ENCODE measurements at places on chromosomes 2 and 18.

DNA sequence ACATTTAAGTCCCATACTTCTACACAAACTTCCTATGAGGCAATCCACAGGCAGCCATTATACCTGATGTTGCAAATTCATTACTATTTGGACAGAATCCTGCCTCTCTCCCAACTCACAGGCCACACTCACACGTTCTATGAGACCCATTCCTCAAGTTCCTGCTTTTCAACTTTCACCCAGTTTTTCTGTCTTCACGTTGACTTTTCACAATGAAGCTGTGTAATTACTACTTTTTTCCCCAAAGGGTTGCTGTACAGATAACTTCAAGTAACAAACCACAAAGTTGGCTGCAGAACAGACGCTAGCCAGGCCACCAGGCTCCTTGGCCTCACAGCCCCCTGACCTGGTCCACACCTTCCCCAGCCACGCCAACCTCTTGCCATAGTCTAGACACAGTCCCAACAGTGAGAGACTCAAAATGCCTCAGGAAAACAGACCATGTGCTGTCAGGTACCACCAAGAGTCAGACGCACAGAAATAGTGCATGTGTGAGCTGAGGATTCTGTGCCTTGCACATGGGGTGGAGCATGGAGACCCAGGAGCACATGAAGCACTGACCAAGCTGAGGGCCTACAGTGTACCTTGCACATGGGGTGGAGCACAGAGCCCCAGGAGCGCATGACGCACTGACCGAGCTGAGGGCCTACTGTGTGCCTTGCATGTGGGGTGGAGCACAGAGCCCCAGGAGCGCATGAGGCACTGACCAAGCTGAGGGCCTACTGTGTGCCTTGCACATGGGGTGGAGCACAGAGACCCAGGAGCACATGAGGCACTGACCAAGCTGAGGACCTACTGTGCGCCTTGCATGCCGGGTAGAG, 61.0 kb downstream of the EIPR1 start:
- DNase-seq = no peak

GRCh38 chr2:112691881-112692281, 28.9 kb upstream of the NT5DC4 start:
- DNase-seq = no peak

- DNase-seq = no peak
Measured at GRCh38 chr2:194445226-194445625, 1211.8 kb upstream of the SLC39A10 start.

GRCh38 chr2:104412384-104412783, 441.5 kb upstream of the POU3F3 start:
- no peak for DNase-seq

GRCh38 chr2:240789051-240789453, 31.0 kb downstream of the KIF1A start:
- DNase-seq = no peak

- peak; percentile 16 for DNase-seq
Measured at GRCh38 chr2:3536682-3537632, 17.6 kb upstream of the ADI1 start.

DNA sequence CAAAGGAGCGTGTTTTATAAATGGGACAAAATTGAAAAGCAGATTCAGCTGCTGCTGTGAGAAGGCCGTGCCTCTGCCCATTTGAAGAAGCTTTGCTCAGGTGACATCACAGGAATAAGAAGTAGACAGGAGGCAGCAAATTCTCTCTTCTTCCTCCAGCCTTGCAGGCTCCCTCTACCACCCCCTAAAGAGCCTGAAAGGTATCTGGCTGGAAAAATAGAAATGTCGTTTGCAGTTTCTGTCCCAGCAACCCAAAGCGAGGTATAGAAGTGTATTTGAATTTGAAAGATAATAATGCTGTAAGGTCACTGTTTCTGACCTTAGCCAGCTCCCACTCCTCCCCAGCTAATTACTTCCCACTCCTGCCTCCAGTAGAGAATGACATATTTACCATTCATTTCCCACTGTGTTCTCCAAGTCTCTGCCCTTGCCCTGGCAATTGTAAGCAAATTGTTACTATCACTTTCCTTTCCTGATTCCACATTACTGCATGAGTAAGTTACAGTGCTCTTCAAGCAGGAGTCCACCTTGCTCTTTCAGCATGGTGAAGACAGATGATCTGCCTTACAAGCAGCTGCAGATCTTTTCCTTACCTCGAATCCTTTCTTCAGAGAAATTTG, 56.8 kb upstream of the RASGRP3 start:
- no peak for DNase-seq

DNA sequence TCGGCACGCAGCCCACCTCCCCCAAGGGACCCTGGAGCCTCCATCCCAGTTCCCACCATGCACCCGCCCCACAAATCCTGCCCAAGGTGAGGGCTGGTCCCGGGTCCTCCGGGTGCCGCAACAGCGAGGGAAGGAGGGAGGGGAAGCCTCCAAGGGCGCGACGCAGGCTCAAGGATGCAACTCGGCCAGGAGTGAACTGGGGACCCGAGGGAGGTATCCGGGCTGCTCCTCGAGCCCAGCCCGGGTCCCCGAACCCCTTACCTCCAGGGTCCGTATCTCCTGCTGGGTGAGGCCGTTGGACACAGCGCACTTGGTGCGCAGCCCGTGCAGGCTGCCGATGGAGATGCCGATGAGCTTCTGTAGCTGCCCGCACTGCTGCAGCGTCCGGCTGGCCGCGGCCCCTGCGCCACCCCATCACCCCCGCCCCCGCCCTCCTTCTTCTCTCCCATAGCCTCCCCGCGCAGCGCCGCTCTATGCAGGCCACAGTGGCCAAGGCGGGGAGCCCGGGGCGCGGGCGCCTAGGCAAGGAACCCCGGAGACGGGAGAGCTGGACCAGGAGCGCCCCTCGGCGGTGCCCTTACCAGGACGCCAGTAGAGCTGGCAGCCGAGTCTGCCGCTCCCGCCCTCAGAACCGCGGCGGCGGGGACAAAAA, 124.1 kb downstream of the ANKRD30BL start:
- no peak for DNase-seq

DNA sequence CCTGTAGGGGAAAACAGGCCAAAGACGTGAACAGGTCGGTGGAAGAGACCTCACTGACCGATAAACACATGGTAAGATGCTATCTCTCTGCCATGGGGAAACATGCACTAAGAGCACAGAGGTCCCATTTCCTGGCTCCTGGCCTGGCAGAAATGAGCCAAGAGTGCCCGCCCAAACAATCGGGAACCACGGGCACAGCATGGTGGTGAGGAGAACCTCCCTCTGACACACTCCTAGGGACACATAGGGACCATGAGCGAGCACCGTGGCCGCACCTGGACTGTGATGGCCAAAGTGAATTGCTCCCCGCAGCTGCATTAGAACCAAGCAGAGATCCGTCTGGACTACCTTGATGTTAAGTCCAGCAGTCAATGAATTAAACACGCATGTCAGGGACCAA, 11.1 kb downstream of the HS6ST1 start:
- peak; percentile 1 for DNase-seq

DNA sequence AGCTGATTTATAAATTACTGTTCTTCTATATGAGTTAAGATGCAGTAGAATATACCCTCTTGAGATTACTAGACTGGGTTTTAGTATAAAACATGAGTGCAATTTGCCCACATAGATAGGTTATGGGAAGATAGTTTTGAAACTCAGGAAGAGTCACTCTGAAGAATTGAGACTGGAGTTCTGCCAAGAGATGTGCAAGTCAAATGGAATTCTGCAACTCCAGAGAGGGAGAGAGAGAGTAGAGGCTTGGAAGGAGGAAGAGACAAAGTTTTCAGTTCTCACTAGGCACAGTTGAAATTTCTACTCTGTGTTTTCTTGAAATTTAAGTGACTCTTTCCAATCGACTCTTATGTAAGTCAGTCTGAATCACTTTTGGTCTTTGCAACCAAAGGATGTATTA, 878.8 kb downstream of the TSN start:
- DNase-seq = no peak

GRCh38 chr2:95030496-95030895, 5.0 kb downstream of the MAL start:
- DNase-seq = no peak

GRCh38 chr2:240423788-240424191, 11.7 kb upstream of the GPC1 start:
- no peak for DNase-seq

GRCh38 chr2:105824446-105824845, 79.7 kb downstream of the NCK2 start:
- DNase-seq = no peak

DNA sequence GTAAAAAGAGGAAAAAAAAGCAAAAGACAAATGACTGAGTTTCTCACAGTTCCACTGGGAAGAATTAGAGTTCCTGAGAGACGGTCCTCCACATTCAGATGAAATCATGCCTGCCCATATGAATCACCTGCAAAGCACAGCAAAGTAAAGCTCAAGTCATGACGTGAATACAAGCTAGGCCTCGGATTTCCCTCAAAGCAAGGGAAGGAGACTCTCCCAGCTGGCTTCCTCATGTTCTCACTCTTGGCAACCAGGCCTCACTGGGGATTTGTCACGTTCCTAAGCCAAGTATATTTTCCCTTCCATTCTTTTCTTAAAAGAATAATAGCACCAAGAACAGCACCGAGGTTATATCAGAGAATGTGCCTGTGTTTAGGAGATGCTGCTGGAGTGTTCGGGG, 47.0 kb downstream of the CYP27C1 start:
- DNase-seq = no peak

DNA sequence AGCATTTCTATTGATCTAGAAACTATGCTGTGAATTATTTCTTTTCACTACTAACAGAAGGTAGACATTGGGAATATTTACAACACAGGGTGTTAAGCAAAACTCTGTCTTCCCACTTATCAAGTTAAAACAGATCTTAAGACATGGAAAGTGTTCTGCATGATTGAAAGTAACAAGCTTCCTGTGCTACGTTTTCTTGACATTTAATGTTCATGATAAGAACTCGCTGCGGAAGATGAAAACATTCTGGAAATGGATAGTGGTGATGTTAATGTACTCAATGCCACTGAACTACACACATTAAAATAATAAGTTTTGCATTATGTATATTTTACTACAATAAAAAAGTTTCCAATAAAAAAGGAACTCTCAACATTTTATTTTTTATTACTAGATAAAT, 74.4 kb upstream of the SCN7A start:
- DNase-seq = no peak

DNA sequence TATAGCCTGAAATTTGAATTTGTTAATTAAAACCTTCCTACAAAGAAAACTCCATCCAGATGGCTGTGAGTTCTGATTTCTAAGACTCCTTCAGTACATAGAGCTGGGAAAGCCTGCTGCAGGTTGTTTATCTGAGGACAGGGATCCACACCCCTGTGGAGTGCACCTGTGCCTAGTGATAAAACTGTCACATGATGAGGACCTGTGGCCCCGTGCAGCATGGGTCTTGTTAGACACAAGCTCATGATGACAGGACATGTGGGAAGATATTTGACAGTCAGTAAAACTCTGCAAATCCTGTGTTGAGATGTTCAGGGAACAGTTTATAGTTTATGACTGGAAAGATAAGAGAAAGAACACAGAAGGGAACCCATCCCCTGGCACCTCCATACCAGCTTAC, 133.2 kb upstream of the TMEM18 start:
- DNase-seq = no peak

GRCh38 chr2:125925891-125926546, 729.9 kb upstream of the GYPC start:
- DNase-seq = no peak

- no peak for DNase-seq
Measured at GRCh38 chr2:168430431-168430830, 25.6 kb upstream of the CERS6 start.

- DNase-seq = no peak
Measured at GRCh38 chr2:57181315-57182038, 865.1 kb upstream of the VRK2 start.

DNA sequence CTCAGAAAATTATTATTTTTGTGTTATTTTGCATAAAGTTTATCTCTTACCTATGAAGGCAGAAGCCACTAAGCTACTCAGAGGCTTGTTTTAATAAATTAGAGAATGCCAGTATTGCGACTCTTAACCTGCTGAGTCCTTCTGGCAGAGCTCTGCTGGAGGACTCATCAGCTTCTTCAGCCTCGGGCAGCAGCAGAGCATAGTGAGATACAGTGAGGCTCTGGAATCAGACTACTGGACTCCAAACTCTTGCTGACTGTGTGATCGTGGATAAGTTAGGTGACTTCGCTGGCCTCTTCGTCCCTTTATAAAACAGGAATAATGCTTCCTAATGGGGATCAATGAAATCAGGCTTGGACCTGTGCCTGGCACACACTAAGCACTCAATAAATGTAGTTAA, 1.7 kb downstream of the PTRHD1 start:
- DNase-seq = no peak

DNA sequence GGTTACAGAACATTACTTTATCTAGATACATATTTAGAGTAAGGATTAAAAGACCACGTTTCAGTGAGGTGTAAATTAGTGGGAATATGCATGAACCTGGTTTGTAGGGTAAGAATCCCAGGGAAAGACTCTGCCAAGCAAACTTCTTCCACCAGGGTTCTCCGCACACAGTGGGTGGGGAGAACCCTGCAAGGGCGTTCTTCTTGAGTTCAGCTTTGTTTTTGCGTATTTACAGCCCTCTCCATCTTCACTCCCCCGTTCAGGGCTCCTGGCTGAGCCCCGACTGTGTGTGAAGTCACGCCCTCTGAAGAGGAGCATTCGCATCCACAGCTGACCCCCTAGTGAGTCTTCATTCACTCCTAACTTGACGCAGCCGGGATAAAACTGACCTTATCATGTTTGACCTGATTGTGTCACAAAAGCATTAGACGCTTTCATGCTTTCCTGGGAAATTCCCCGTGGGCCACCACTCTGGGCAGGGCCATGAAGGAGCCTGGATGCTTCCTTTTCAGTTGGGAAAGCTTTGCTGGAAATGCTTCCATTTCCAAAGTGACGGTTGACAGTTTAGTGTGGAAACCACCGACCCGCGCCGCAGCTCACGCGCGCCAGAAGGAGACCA, 1.0 kb downstream of the ALKAL2 start:
- DNase-seq = no peak

GRCh38 chr2:10819714-10820314, 7.2 kb upstream of the PDIA6 start:
- DNase-seq = no peak

GRCh38 chr18:25686960-25687500, 335.1 kb upstream of the ZNF521 start:
- DNase-seq = no peak

DNA sequence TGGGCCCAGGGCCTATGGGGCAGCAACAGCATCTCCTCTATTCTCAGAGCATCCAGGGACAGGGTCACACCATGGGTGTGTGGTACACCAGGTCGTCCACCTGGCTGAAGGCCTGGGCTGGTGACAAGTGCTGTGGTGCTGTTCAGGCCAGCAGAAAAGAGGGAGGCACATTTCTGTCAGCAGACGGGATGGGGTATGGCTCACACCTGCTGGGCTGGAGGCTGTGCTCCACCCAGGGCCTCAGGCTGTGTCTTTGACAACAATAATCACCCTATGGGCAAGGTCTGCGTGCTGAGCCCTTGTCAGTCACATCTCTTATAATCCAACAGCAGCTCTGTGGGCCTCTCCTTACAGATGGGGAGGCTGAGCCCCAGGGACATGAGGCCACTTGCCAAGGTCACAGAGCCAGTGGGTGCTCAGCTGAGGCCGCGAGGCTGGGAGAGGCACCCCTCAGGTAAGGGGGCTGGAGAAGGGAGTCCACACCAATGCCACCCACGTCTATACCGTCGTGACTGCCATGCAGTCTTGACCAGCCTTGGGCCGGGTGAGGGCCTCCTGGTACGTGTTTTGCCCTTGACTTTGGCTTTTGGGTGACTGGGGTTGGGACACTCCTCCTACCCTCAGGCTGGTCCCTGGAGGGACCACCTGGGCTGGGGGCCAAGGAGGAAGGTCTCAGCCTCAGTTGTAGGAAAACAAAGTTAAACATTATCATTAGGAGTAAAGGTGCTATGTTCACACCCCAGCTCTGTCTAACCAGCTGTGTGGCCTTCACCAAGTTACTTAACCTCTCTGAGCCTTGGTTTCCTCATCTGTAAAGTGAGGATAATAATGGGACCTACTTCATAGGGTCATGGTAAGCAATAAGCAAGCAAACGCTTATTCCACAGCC, 5.6 kb upstream of the HS6ST1 start:
- no peak for DNase-seq
